ENCODE measurements at places on chromosomes 11 and 22.

- DNase-seq = no peak
Observed at GRCh38 chr11:128349650-128350299, 237.6 kb downstream of the ETS1 start.

DNA sequence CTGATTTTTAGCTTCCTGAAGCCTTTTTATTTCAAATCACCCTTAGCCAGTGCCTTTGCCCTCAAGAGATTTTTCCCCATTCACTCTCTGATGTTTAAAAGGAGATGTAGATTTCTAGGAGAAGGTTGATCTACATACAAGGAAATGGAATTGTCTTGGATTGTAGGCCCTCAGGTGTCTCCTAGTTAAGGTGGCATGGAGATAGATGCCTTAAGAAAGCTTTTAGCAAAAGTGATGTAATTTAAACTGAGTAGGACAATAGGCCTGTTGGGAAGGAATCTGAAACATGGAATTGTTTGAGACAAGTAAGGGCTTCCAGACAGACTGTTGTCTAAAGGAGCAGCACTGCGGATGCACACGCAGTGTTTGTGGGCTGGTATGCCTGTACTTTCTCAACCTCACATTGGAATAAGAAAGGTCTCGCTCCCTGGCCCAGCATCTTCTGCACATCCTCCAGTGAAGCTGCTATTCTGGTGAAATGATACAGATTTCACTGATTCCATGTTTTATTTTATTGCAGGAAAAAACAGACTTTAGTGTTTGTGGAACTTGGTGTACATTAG, 69.8 kb upstream of the SLC25A18 start:
- DNase-seq = no peak

- DNase-seq = no peak
Observed at GRCh38 chr11:60874421-60875365, 7.4 kb downstream of the ZP1 start.

DNA sequence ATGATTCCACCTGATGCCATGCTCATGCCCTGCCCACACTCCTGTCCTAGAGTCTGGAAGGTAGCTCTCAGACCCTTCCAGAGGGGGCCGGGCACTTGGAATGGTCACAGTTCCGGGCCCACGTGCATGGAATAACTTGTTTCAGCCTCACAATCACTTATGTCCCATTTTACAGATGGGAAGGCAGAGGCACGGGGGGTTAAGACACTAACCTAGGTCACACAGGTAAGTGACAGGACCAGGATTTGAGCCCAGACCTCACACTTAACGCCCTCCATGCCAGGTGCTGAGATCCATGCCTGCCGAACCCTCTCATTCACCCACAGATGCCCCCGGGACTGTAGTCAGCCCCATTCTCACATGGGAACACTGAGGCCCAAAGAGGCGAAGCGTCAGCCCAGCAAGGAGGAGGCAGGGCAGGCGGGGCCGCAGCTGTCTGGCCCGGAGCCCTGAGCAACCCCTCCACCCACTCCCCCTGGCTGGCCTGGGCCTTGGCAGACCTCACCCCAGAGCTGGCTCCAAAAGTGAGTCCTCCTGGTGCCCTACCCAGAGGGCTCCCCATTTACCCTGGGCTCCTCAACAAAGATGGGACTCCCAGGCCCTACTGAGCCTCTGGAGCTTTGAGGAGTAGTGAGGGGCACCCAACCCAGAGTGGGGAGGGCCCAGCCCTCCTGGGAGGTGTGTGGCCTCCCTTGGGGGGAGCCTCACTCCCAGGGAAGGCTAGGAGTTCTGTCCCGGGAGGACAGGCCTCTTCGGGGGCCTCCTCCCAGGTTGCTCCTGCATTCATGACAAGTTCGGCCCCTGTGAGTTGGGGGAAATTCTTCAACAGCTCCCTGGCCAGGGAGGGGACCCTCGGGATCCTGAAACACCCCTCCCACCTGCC, 2.4 kb upstream of the ALDH3B1 start:
- no peak for DNase-seq

- DNase-seq = no peak
Observed at GRCh38 chr11:125402435-125402834, 93.6 kb downstream of the FEZ1 start.

GRCh38 chr11:116326146-116326545, 446.6 kb downstream of the BUD13 start:
- DNase-seq = no peak

GRCh38 chr22:46684706-46685105, 53.3 kb downstream of the CERK start:
- no peak for DNase-seq

- DNase-seq = no peak
Observed at GRCh38 chr11:16769386-16769785, 30.9 kb downstream of the C11orf58 start.

DNA sequence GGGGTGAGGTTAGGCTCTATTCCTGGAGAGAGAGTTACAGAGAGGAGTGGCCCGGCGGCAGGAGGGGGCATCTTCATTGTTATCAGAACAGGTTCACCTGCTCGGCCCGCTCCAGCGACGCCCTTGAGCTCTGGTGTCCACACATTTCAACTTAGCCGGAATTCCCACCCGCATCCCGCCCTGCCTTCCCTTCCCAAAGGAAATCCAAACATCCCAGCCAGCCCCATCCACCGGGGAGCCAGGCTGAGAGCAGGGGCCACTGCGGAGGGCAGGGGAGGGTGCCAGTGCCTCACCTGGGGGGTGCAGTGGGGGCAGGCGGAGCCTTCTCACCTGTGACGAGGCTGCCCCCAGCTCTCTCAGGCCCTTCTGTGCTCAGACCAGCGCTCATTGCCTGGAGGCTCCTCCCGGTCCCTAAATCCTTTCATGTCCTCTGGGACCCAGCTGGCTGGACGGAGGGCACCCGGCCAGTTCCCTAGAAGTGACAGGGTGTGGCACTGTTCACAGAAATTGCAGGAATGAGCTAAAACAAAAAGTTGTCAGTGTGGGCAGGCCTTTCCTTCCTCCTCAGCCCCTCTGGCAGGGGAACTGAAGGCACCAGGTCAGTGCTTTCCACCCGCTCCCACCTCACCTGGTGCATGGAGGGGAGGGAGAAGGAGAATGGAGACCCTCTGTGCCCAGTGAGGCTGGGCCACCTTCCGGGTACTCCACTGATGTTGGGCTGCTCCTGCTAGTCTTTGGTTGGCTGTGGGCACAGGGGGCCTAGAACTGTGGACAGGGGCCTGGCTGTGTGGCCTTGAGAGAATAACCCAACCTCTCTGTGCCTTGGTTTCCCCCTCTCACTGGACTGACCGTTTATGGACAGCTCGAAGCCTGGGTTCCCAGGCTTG, 2.2 kb upstream of the MRGPRG start:
- DNase-seq = no peak

DNA sequence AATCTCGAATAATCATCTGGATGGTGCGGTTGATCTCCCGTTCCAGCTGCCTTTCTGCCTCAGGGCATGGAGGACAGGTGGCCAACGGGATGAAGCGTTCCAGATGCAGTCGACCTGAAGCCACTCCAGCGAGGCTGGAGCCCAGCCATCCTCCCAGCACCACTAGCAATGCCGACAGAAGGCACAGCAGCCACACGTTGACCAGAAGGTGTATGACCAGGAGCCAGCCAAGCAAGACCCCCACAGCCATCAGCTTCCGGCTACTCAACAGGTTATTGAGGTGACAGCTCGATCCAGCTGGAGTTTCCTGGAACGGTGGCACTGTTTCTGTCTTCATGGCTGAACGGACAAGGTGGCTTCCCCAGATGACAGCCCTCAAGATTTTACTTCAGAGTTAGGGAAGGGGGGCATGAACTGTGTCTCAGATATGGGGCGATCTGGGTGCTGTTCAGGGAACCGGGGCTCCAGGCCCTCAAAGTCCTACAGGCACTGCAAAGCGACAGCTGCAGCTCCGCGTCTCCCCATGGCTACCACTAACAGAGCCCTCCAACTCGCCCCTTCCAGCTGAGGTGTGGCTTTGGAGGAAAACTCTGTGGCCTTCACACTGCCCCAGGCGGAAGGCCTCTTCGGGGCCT, 559 bp downstream of the SNX19 start:
- DNase-seq = no peak

DNA sequence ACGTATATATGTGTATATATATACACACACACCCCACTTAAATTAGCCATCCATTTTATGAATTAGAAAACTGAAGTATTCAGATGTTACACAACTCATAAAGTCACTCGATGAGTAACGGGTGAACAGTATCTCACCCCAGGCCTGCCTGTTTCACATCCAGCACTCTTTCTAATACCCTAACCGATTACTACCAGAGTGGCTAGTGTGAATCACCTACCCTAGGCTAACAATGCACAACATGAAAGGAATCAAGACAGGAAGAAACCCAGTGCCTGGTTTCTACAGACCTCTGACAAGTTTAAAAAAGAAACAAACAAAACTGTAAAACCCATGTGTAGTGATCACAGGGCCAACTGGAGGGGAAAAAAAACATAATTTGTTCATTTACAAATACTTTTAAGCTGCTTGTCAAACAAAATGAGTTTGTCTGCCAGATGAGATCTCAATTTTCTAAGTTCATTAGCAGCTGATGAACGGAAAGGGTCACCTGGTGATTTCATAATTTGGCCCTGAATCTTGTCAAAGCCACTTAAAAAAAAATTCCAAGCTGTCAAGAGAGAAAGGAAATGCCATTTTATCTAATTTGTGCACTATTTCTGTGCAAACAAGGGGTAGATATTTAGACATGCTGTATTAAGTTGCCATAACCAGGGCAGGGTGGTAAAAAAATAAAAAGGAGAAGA, 134.8 kb downstream of the LARGE1 start:
- no peak for DNase-seq

GRCh38 chr11:68457216-68457897, 3.2 kb upstream of the PPP6R3 start:
- no peak for DNase-seq

DNA sequence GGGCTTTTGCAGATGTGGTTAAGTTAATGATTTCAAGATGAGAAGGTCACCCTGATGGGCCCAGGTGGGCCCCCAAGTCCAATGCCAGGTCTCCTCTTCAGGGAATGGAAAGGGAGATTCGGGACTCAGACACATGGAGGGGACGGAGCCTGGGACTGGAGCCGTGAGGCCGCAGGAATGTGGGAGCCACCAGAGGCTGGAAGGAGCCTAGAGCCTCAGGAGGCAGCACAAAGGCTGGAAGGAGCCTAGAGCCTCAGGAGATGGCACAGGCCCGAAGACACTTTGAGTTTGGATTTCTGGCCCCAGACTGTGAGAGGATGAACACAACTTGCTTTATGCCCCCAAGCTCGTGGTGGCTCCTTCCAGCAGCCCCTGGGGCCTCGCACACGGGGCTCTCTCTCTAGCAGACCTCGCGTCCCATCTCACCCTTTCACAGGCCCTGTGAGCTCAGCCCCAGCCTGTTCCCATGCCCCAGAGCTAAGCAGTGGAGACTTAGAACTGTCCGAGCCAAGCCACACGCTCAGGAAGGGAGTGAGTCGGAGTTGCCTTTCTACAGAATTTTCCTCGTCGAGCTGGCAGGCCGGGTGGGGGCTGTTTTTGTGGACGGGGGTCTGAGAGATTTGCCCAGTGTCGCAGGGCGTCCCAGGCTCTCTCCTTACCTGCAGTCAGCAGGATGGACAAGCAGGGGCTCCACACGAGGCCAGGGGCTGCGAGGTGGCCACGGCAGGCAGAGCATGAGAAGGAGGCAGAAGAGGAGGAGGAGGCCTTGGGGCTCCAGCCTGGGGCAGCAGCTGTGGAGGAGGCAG, 937.6 kb downstream of the BRD1 start:
- no peak for DNase-seq

DNA sequence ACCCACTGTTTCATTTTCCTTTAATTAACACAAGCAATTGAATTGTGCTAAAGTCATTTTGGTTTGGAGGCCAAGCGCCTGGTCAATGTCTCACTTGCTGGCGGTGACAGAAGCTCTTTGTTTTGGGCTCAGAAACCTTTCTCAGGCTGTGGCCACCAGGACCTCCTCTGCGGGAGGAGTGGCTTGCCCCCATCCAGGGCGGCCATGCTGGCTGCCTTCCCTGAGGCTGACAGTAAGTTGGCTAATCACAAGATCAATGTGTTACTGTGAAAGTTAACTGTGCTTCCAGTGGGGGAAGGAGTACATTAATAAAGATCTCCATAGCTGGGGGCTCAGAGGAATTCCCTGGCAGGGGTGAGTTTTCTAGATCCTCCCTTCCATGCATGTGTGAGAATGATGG, 1074.5 kb downstream of the NTM start:
- no peak for DNase-seq

DNA sequence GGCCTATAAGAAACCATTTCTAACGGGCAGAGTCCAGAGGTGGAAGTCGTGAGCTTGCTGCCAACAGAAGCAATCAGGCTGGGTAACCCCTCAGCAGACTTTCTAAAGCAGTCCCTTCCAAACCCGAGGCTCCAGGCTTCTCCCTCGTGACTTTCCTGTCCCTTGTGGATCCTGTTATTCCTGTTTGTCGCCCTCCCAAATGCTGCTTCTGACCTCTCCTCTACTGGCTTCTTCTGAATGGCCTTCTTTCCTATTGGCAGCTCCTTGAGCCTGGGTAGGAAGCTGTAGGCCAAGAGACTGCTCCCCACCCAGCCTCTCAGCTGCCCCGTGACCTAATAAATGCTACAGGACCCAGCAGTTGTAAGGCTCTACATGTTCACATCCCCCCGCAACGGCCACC, 35.0 kb downstream of the MAFF start:
- no peak for DNase-seq

GRCh38 chr11:9380773-9381172, 3.7 kb upstream of the IPO7 start:
- DNase-seq = no peak

DNA sequence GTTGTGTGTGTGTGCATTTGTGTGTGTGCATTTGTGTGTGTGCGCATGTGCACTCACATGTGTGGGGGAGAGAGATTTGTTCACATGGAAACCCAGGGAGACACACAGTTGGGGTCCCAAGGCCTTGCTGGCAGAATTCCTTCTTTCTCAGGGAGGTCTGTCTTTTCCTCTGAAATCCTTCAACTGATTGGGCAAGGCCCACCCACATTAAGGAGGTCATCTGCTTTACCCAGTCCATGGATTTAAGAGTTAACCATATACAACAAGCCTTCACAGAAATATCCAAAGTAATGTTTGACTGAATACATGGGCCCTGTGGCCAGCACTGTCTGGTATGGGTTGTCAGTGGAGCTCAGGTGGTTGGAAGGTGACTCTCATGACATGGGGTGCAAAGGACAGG, 641.4 kb downstream of the BRD1 start:
- no peak for DNase-seq

DNA sequence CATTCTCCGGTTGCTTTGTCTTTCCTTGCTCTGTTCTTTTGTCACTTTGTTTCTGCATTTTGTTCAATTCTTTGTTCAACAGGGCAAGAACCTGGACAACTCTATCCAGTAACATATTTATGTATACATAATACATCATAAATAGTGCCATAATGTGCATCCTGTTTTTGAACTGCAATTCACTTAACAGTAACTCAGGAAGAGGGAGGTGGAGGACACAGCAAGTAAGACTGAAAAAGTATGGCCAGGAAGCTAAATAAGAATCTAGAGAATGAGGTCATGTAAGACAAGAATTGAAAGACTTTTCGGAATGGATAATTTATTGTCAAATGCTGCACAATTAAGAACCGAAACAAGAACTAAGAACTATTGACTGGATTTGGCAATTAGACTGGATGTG, 29.2 kb upstream of the CHORDC1 start:
- no peak for DNase-seq

DNA sequence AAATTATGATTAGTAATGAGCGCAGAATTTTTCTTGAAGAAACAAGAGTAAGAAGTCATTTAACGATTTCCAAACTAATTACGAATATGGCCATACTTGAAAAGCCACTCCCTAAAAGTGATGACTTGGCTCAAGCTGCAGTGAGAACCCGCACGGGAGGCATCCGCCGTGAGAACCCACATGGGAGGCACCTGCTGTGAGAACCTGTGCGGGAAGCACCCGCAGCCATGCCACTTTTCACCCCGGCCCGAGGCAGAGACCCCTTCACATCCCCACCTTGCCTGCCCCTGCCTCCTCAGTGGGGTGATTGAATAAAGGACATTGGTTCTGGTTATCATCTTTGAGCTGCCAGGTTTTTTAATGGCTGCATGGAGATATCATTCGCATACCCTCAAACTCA, 89.7 kb downstream of the BRD1 start:
- no peak for DNase-seq
